ENCODE measurements at places on chromosomes 11 and 22.

- no peak for DNase-seq
Observed at GRCh38 chr11:71458146-71459070, 5.4 kb downstream of the NADSYN1 start.

DNA sequence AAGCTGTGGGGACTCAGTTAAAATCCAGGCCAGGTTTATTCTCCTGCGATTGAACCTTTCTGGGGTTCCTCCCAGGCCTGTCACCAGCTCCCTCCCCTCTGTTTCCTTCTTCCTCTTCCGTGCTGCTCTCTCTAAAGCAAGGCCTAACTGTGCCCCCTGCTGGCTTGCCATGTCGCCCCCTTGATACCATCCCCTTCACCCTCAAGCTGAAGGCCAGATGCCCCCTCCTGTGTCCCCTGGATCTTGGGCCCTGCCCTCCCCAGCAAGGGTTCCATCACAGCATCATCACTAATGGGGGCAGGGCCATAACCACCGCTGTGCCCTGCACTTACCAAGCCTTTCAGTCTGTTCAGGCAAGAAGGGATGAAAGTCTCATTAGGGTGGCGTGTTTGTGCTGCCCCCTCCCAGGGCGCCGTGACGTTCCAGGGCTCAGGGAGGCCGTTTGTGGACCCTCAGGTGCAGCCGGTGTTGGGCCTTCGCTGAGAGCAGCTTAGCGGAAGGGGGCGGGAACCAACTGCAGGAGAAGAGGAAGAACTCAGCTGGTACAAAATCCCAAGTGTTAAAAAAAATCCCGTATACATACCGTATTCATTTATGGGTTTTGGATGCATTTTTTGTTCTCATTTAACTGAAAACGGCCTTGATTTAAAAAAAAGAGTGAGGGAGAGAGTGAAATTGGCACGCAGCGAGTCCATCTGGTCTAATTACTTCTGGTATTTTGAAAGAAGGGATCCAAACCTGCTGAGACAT, 69.9 kb downstream of the MPPED1 start:
- DNase-seq = no peak

DNA sequence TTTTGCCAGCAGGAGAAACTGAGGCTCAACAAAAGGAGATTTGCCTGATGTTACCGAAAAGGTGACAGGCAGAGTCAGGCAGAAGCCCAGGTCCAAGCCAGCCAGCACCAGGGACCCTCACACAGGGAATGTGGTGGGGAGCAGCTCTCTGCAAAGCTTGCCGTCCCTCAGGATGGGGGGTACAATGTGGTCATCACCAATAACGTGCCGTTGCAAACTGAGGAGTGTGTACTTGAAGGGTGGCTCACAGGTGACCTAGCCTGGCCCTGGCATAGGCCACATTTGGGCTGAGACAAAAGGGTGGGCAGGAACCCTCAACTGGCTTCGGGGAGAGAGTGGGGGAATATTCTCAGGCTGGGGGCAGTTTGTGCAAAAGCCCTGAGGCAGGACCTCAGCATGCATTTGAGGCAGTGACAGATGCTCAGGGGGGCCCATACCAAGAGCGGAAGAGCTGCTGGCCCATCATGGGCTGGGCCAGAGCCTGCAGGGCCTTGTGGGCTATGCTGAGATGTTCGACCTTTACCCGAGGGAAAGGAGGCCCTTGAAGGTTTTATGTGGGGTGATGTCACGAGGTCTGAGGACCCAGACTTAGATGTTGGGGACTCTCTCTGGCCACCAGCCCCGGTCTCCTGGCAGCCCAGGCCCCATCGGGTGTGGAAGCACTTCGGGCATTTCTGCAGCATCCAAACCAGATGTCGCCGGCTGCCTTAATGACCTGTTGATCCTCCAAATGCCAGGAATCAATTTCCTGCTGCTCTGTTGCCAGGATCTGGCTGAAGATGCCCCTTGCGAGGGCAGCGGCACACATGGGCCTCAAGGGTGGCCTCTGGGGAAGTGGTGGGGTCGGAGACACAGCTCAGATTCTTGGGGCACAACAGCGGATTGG, 57.4 kb upstream of the SHISAL1 start:
- no peak for DNase-seq

- DNase-seq = no peak
Observed at GRCh38 chr11:126231725-126232459, 20.3 kb downstream of the FAM118B start.

- no peak for DNase-seq
Observed at GRCh38 chr22:50609599-50609998, 9.0 kb downstream of the MAPK8IP2 start.

DNA sequence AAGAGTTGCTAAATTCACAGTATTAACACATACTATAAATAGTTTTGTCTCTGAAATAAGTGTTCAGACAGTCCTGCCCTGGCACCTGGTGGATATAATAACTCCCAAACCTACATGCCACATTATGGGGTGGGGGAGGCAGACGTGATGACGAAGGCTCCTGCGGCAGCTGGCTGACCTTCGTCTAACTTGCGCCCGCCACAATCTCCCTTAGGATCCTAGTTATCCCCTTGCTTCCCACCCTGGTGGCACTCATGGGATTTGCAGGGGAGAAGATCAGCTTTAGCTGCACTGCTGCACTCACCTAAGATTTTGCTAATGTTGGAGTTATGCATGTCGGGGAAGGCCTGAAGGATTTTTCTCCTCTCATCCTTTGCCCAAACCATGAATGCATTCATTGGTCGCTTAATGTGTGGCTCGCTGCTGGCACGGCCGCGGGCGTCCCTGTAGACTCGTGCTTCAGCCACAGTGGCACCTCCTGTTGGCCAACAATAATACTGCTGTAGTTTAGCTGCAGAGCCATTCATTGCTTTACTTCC, 367.6 kb downstream of the SOX6 start:
- no peak for DNase-seq

GRCh38 chr11:67409261-67409666, 5.4 kb downstream of the TBC1D10C start:
- no peak for DNase-seq

GRCh38 chr11:110919241-110919922, 207.1 kb upstream of the ARHGAP20 start:
- DNase-seq = no peak

DNA sequence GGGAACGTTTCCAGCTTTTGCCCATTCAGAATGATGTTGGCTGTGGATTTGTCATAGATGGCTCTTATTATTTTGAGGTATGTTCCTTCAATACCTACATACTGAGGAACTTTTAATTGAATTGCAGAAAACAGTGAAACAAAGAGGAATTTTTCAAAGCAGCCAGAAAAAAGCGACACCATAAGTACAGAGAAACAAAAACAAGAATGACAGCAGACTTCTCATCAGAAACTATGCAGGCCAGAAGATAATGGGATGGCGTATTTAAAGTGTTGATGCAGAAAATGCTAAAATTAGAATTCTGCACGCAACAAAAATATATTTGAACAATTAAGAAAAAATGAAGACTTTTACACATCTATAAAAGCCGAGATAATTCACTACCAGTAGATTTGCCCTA, 95.4 kb upstream of the TIMP3 start:
- DNase-seq = no peak

GRCh38 chr11:13391217-13391616, 71.8 kb downstream of the BTBD10 start:
- no peak for DNase-seq

- no peak for DNase-seq
Observed at GRCh38 chr11:5004424-5005274, 10.0 kb downstream of the OR51L1 start.

GRCh38 chr11:88250566-88251242, 75.5 kb upstream of the RAB38 start:
- DNase-seq = no peak

DNA sequence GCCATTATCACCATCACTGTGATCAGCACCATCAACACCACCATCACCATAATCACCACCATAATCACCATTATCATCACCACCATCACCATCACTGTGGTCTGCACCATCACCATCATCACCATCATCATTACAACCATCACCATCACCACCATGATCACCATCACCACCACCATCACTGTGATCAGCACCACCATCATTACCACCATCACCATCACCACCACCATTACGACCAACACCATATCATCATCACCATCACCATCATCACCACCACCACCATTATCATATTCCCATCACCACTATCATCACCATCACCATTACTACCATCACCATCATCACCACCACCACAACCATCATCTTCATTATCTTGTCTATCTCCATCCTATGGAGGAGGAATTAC, 125.2 kb downstream of the PHF21B start:
- no peak for DNase-seq

DNA sequence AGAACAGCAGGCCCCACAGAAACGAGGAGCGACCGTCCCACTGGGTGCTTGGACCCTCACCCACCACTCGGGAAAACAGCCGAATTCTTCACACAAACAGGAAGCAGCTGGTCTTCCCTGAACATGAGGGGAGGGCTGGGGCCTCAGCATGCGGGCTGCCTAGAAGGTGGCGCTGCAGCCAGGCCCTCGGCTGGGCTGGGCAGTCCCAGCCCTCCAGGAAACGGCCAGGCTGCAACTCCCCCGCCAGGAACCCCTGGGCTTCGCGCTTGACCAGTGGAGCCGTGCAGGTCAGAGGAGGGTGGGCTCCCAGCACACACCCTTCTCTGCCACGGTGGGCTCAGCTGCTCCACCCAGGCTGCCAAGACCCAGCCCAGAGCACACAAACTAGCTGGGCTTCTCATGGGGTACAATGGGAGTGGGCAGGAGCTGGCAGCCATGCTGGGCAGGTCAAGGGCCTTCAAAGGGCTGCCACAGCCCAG, 29.6 kb downstream of the IGF2 start:
- no peak for DNase-seq

DNA sequence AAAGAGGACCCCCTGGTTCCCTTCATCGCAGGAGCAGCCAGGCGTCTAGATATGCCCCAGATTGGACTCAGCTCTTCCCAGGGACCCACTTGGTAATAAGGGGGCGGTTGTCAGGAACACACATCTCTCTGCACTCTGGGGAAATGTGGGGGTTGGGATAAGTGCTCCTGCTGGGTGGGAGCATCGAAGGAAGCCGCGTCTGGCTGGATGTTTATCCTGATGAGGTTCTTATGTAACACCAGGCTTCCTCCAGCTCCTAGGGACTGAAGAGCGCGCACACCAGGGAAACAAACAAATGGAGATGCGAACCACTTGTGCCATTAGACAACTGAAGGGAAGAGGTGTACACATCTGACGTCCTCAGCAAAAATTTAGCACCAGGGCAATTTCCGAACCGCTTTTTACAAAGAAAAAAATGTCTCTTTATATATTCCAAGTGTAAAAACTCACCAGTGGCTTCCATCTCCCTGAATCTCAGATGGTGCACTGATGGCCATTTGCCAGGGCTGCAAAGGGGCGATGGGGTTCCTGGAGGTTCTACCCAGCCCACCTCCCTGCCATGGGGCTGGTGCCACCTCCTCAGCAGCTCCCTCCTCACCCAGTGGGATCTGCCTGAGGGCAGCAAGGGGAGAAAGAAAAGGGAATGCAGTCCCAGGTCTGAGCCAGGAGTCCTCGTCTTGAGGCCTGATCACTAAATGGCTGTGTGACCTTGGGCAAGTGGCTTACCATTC, 89.4 kb downstream of the PKNOX2 start:
- no peak for DNase-seq

DNA sequence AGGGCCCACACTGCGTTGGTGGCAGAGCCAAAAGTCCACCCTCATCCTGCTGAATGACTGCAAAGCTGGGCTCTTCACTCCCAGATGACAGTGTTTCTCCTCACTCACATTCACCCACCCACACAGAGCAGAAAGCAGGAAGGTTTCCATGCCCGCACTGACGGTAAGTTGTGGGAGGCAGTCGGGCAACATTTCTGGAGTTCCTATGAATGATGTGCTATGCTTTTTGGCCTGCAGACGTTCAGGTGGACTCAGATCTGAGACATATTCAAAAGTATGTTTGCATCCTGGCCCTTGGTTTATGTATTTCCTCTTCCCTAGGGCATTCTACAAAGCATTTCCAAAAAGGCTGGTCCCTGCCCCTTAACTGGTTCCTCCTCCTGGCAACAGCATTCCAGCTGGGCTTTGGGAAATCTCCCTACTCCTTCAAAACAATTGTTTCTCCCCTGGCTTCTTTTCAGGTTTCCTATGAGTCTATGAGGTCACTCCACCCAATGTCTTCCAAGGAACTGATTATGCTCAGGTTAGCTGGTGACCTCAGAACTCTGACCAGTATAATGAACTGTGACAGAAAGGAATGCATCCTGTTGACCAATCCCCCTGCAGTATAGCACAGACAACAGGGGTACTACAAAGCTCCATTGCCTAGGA, 36.4 kb downstream of the PACSIN2 start:
- DNase-seq = no peak

- no peak for DNase-seq
Observed at GRCh38 chr22:33803371-33804282, 116.6 kb downstream of the LARGE1 start.

- DNase-seq = no peak
Observed at GRCh38 chr22:29877620-29878019, 5.4 kb upstream of the MTMR3 start.

DNA sequence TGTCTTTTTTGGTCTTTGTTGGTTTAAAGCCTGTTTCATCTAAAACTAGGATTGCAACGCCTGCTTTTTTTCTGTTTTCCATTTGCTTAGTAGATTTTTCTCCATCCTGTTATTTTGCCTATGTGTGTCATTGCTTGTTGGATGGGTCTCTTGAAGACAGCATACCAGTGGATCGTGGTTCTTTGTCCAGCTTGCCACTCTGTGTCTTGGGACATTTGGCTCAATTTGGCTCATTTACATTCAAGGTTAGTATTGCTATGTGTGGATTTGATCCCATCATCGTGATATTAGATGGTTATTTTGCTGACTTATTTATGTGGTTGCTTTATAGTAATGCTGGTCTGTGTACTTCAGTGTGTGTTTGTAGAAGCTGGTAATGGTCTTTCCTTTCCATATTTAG, 31.4 kb upstream of the ANKK1 start:
- no peak for DNase-seq

DNA sequence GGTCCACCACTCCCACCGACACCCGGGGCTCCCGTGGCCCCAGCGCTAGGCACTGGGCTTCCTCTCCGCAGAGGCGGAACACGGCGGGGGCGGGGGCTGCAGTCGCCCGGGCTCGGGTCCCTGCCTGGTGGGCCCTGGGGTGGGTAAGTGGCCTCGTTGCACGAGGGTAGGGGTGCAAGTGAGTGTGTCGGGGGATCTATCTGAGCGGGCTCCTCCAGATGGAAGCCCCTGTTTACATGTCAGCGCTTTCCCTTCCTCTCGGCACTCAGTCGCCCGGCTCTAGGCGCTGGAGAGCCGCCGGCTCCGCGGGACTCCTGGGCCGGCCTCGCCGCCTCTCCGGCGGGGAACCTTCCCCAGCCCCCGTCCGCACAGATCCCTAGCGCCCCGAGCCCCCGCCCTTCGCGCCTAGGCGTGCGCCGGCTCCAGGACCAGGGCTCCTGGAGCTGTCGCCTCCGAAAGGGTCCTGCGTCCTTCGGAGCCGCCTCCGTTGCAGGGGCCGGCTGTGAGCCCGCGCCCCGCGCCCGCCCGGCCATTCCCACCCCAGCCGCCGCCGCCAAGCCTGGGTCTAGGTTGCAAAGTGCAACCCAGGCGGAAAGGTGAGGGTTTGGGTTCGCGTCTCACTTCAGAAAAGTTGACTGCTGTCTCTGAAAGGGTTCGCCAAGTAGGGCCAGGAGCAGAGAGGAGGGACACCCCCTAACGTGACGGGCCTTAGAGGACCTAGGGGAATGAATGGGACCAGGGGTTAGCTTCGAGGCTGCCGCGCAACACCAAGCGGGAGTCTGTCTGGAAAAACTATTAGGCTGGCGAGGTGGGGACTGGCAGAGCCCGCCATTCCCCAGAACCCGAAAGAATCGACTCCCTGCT, 978 bp downstream of the FLI1 start:
- DNase-seq = no peak

GRCh38 chr11:38038777-38039176, 1440.7 kb upstream of the RAG2 start:
- no peak for DNase-seq
